Sciatic nerve (tissue), 2 donors: ENCODE measurements at places on chromosomes 1 and 21.

GRCh38 chr21:27680181-27680580 is 713.3 kb upstream of the ADAMTS5 start:
- DNase-seq: no peak

DNA sequence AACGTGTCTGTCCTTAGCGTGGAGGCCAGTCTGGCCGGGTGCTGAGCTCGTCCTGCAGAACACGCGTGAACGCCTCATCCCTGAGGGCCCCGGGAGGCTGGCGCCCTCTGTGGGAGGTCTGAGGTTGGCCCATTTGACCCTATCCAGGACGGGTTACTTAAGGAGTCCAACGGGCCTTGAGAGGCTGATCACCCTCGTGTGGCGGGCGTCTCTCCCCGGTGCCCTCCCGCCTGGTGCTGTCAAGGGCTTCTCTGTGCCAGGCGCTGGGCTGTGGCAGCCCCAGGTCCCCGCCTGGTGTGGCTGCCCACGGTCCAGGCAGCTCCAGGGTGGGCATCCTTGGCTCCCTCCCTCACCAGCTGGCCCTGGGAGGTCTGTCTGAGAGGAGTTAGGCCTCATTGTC is 9.7 kb downstream of the SKI start:
- peak; percentile 61 for DNase-seq

DNA sequence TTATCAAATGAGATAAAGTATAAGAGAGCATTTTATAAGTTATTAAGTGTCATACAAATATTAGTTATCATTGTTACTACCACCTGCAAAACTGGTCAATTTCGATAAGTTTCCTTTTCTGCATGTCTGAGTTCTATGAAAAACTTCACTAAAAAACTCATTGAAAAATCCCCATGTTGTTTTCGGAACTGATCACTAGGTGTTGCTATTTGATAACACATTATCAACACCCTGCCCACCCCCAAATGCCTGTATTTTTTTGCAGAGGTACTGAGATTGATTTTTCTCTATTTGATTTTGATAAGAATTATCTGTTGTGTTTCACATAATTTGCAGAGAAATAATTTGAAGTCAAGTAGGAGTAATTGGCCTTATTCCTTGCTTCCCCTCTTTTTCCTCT is 22.1 kb upstream of the DISP1 start:
- no peak for DNase-seq

DNA sequence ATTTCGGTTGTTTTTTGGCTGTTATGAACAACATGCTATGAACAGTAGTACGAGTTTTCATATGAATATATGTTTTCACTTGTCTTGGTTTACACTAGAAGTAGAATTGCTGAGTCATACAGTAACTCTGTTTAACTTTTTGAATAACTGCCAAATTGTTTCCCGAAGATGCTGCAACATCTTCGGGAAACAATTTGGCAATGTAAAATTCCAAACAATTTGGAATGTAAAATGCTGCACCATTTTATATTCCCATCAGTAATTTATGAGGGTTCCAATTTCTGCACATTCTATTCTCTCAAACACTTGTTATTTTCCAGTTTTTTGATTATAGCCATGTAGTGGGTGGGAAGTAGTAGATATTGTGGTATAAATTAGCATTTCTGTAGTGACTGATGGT is 11.6 kb downstream of the PCBP3 start:
- DNase-seq: no peak

DNA sequence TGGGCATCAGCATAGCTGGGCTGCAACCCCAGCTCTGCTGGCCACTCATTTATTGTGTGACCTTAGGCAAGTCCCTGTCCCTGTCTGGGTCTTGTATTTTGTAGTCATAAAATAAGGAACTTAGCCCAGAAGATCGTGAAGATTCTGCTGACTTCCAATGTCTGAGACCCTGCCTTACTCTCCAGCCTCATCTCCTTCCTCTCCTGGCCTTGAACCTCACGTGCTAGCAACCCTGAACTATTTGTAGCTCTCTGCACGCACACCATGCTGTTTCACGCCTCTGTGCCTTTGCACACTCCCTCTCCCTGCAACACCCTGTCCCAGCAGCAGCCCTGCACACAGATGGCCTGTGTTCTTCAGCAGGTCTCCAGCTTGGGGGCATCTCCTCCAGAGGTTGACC is 121.1 kb downstream of the LACTBL1 start:
- no peak for DNase-seq

GRCh38 chr1:41765152-41765551 is 153.6 kb downstream of the HIVEP3 start:
- DNase-seq: no peak

- no peak for DNase-seq
Measured at GRCh38 chr21:44988607-44989536, 49.0 kb downstream of the SLX9 start.

GRCh38 chr1:1164701-1165451 is 8.8 kb upstream of the TTLL10 start:
- DNase-seq: no peak

DNA sequence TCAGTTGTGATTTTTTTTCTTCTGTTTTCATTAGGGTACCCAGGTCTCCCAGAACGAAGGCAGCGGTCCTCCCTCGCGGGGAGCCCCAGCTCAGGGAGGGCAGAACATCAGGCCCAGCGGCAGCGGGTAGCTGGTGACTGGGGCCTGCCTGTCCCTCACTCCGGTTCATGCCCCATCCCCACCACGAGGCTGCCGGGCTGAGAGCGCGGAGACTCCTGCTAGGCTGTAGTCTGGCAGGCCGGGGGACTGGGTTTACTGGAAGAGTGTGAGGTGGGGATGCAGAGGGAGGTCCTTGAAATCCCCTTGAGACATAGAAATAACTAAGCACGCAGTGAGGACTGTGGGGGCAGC is 10.5 kb downstream of the BRINP2 start:
- no peak for DNase-seq

DNA sequence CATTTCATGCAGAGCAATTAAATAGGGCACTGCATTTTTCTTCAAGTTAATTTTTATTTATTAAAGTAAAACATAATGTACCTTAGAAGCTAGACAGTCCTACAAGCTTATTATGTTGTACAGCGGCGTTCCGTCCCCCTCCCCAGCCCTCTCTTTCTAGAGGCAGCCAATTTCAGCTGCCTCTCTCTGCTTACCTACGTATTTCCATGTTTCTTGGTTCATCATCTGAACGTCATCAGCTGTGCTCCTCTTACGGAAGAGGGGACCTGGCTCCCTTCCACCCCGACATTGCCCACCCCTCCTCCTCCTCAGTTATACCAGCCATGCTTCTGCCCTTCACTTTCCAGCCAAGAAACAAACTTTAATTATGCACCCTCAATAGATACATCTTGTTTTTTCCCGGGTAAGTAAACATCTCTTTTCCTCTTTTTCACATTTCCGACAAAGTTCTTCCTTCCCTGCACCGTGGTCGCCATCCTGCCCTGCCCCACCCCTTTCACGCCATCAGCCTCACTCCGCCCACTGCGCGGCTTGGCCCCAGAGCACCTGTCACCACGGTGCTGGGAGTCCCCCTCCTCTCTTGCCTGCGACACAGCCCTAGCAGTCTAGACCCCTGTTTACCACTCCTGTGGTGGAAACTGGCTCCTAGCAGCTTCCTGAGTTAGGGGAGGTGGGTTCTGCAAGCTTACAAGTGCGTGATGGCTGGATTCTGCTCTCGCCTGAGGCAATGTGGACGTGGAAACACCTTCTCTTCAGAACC is 57.9 kb downstream of the SLC37A1 start:
- DNase-seq: peak; percentile 41

- DNase-seq: no peak
Measured at GRCh38 chr1:221697923-221698425, 43.9 kb downstream of the DUSP10 start.

- DNase-seq: no peak
Measured at GRCh38 chr1:162291000-162291399, 85.7 kb downstream of the SPATA46 start.

DNA sequence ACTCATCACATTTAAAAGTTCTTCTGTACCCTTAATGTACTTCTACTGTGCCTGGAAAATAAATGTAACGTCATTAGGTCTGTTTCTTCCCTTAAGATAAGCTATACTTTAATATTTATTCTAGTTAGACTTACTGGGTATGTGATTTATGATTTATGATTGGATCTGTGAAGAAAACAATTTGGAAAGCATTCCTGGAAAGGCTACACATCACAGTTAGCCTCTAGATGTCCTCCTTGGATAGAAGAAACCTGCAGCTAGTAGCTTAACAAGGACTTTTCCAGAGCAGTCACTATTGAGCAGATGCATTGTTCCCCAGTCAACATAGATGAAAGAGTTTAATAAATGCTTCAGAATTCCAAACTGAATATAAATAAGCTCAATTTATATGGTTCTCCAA is 22.2 kb upstream of the ABL2 start:
- no peak for DNase-seq

DNA sequence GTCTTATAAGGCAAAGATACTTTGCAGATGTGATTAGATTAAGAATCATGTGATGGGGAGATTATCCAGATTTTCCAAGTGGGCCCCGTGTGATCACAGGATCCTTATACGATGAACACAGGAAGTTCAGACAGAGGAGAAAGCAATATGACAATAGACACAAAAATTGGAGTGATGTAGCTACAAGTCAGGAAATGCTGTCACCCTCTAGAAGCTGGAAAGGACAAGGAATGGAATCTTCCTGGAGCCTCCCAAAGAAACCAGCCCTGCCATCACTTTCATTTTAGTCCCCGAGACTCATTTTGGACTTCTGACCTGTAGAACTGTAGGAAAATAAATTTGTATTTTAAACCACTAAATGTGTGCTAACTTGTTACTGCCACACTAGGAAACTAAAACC is 61.9 kb upstream of the C1orf21 start:
- DNase-seq: no peak

DNA sequence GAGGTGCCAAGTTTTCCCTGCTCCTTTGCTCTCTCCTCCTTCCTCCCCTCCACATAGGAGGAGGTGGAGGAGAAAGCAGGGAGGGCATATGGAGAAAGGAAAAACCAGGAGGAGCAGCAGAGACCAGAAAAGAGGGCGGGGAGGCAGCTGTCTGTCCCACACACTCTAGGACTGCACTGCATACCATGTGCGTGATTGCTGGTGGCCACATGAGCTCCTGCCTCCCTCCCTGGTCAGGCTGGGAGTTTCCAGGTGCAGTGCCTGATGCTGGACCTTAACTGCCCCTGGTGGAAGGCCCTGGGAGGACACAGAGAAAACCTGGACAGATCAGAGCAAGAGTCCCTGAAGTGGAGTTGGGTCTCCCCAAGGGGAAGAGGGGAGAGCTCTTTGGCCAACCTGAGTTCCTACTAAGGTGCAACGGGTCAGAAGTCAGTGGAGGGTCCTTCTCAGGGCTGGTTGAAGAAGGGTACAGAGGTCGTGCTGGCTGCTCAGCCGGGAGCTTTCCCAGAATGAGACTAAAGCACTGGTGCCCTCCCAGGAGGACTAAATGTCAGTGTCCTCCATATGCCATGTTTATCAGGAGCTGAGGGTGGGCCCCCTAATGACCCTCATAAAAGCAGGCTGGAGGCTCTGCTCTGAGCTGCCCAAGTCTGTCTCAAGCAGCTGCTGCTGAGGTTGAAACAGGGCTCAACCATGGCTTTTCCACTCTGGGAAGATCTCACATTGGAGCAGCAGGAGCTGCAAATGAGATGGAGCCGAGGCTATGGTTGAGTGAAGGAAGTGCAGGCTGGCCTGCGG is 3.5 kb upstream of the LGR6 start:
- no peak for DNase-seq

DNA sequence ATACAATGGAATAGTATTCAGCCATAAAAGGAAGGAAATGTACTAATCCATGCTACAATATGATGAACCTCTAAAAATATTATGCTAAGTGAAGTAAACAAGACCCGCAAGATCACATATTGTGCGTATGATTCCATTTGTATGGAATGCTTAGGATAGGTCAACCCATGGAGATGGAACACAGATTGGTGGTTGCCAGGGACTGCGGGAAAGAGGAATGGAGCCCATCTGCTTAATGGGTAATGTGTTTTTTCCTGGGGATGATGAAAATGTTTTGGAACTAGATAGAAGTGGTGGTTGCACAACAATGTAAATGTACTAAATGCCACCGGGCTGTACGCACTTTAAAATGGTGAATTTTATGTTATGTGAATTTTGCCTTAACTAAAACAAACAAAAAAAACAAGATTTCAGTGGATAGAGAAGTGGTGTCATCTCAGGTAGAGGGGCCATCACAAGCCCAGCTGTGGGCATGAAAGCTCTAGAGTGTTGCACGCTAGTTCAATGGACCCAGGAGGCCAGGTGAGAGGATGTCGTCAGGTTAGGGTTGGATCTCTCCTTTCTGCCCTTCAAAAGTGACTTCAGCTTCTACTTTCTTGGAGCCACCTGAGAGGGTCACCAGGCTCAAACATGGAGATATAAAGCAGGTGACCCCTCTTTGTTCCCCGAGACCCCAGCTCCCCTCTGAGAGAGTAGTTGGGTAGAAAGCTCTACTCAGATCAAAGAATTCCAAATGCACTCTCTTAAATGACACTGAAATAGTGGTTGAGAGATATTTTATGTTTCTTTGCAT is 2.5 kb downstream of the C1orf115 start:
- DNase-seq: no peak

GRCh38 chr1:234716908-234717375 is 107.0 kb upstream of the IRF2BP2 start:
- DNase-seq: peak; percentile 59

GRCh38 chr1:211813590-211813989 is 17.0 kb downstream of the LPGAT1 start:
- no peak for DNase-seq

GRCh38 chr1:118122234-118123004 is 62.6 kb downstream of the SPAG17 start:
- no peak for DNase-seq

DNA sequence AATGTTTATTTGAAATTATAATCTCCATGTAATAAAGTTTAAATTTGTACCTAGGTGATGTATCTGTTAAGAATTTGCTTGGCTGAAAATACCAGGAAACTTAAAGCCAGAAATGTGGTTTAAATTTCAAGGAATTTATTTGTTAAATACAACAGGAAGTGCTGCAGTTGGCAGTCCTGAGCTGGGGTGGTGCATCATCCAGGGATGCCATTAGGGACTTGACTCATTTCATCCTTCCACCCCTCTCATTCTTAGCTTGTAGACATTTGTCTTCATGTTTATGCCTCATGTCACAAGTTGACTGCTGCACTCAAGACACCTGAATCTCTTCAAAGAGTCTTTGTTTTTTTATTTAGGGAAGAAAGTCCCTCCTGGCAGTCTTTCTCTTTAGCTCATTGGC is 175.9 kb downstream of the LHX8 start:
- no peak for DNase-seq

- no peak for DNase-seq
Measured at GRCh38 chr1:94100785-94101612, 19.9 kb downstream of the ABCA4 start.

GRCh38 chr1:109357616-109358015 is 40.1 kb downstream of the SORT1 start:
- no peak for DNase-seq
